Mammary epithelial cell (primary cell): ENCODE measurements at places on chromosomes 7 and 10. TPM values are rescaled to one million over a fixed set of nuclear protein-coding genes. Genes with fewer than 3 reads are reported as not detected.

Gene ZNF488
- total RNA-seq = 0.67 TPM

Gene SCIN
- total RNA-seq = not detected in 2 replicates

Gene ATG9B
- total RNA-seq = 0.54 and 0.94 TPM in 2 replicates

Gene SAMD9L
- total RNA-seq = 6.7 TPM

DNA sequence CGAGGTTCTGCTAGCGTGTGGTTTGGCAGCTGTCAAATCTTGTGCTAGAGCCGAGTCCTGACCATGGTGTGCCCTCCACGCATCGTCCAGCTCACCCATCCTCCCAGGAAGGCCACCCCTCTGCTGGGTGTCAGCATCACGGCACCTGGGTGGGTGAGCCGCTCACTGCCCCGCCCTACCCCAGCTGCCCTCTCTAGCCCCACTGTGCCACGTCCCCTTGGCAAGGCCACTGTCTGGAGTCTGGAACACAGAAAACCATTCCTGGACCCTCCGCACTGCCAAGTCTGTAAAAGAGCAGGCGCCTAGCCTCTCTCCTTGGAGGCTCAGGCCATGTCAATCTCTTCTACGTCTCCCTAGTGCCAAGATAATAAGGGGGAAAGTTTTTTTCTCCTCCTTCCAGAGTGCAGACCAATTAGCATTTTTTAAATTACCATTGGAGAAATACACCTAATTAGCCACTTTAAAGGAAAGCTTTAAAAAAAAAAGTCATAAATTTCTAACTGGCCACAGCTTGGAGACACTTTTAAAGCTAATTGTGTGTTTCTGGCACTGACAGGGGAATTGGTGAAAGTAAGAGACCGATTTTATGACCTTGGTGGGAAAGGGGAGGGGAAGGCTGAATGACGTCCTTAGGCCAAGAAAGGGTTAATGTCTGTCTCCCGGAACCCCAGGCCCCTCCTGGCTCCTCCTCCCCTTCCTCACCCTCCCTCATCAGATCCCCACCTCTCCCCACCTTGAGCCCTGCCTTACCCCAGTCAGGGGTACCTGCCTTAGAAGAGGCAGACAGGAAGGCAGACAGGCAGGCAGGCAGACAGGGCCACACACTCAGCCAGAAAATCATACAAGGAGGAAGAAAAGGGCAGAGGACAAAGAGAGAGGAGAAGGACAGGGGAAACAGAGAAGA, 151.2 kb downstream of the PLXNA4 start:
- no peak for DNase-seq

GRCh38 chr7:30169579-30169978, 34.8 kb downstream of the MTURN start:
- peak; percentile 68 for DNase-seq

DNA sequence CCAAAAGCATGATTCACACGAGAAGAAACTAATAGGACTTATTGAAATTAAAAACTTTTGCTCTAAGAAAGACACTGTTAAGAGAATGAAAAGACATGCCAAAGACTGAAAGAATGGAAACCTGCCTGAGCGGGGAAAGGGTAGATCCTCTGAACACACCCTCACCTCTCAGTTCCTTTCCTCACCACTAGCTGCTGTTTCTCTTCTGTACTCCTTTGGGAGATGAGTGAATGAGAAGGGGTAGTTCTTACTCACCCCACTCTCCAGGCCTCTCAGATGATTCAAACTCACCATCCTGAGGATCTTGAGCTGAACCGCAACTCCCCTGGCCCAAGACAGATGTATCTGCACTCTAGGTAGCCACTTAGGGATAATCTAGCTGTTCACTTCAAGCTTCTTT, 41.9 kb downstream of the IQUB start:
- no peak for DNase-seq

GRCh38 chr7:66169616-66170015, 35.5 kb upstream of the TPST1 start:
- DNase-seq = peak; percentile 74

- no peak for DNase-seq
These were observed 206.8 kb upstream of the HABP2 start for GRCh38 chr10:113345826-113346624.

GRCh38 chr7:1454542-1454941, 4.7 kb downstream of the MICALL2 start:
- DNase-seq = no peak

- peak; percentile 52 for DNase-seq
These were observed 1163.2 kb upstream of the SORCS1 start for GRCh38 chr10:108327706-108328105.

DNA sequence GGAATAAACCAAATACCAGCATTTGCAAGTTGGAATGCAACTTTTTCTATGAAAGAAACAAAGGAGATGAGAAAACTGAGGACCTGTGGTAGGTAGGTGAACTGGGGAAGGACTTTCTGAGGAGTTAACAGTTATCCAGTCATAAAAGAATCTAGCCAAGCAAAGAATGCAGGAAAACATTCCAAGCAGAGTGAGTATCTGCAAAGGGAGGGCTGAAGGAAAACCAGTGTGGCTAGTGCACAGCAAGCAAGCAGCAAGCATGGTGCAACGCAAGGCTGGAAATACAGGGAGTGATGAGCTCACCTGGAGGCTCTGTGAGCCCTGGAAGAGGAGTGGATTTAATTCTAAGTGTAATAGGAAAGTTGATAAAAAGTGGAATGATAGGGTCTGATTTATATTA, 44.0 kb downstream of the RTKN2 start:
- peak; percentile 43 for DNase-seq

DNA sequence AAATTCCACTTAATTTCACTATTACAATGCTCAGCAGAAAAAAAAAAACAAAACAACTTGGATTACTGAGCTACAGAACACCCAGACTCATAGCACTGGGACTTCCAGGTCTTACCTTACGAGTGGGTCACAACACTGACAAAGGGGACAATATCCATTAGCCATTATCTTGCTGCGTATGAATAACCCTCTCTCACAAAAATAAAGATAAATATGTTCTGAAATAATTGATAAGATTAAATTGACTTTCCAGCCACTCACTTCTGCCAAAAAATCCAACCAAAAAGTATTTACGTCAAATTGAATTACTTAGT, 128.7 kb downstream of the PKD1L1 start:
- DNase-seq = no peak

GRCh38 chr10:50857579-50857978, 27.8 kb downstream of the A1CF start:
- no peak for DNase-seq

DNA sequence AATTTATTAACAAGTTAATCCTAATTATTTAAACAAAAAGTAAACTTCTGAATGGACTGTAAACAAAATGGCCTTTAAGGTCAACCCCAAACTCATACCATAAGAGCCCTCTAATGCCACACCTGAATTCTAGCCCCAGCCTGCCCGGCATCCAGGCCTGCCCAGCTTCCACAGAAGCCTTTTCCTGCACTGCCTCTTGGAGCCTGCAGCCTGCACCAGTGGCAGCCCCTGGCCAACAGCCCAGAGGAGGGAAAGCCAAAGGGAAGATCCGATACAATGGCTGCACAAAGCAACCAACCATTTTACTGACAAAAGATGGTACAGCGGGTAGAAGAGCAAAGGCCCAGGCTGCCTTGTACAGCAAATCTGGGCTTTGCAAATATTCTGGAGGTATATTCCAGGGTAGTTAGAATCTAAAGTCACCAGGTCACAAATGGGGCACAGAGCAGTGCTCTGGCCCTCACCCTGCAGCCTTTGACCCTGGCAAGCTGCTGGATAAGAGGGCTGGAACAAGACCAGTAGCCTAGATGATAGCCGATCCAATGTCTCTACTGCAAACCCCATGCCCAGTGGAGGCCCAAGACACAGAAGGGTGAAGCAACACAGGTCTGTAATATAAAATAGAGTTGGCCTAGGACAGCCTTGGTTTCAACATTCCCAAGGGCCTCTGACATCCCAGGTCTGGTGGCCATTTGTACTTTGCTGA, 12.5 kb upstream of the CH25H start:
- DNase-seq = no peak
